ENCODE measurements at places on chromosomes 16 and 17.

DNA sequence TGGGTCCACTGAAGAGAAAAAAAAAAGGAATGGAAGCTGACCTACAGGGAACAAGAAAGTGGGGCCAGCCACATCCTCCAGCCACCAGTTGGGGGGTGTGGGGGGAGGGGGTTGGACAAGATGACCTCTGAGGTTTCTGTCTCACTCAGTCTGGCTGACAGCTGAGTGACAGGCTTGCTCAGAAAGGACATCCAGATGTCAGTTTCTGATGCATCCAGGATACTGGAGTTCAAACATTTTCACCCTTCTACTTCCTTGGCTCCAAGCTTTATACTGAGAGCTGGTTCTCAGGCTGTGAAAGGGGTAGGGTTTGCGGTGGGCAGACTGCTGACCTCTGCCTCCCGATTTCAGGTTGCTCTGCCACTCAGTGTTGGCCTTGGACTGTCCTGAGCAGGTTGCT lies 2178.3 kb downstream of the TP53TG3F start:
- DNase-seq = no peak

DNA sequence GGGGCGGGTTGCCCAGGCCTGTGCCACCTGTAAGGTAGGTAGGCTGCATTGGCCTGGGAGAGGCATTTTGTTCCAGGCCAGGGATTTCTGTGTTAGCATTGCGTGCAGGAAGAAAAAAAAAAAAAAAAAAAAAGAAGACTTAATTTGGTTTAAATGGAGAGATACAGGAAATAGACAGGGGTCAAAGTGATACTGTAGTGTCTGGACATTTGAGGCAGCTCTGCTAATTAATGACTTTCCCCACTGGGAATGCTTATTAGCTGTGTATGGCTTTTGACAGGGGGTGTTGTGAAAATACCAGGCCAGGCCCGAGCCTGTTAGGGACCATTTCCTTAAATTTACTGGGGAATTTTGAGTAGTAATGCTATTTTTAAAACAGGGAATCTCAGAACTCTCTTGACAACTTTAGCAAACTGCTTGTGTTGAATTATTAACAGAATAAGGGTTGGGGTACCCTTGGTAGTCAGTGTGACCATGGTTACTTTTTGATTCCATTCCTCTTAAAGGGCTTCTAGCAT lies 1.0 kb downstream of the MAP2K4 start:
- DNase-seq = no peak

GRCh38 chr17:55555772-55556171 lies 44.5 kb upstream of the SMIM36 start:
- DNase-seq = no peak

DNA sequence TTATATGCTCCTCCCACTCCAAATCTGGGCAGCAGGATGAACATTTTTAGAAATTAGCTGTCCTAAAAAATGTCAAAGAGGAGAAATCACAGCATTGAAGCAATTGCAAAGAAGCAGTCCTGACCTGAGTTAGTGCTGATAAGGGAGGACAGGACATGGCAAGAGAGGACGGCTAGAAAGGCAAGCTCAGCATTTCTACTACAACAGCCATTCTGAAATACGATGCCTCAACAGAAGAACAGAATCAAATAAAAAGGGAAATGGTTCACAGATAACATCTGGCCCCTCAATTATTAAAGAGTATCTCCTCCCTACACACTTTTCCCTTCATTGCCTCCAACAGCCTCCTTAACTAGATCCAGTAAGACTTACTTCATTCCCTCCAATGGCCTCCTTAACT lies 18.3 kb downstream of the VPS53 start:
- no peak for DNase-seq

DNA sequence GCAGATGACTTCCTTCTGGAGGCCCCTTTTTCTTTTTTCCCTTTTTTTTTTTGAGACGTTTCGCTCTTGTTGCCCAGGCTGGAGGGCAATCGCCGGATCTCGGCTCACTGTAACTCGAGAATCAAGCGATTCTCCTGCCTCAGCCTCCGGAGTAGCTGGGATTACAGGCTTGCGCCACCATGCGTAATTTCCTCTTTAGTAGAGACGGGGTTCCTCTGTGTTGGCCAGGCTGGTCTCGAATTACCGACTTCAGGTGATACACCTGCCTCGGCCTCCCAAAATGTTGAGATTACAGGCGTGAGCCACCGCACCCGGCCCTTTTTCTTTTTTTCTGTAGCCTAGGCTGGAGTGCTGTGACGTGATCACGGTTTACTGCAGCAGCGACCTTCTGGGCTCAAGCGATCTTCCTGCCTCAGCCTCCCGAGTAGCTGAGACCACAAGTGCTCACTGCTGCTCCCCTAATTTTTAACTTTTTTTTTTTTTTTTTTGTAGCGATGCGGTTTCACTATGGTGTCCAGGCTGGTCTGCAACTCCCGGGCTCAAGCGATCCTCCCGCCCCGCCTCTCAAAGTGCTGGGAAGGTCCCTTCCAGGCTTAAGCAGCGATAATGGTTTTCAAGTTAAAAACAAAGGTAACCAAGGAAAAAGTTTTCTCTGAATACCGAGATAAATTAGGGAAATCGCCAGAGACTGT lies 956 bp upstream of the IST1 start:
- DNase-seq = peak; percentile 44

- no peak for DNase-seq
Measured at GRCh38 chr17:76134911-76135809, 5.9 kb downstream of the FOXJ1 start.

GRCh38 chr16:88375996-88376834 lies 6.5 kb upstream of the ZNF469 start:
- DNase-seq = no peak

- DNase-seq = no peak
Measured at GRCh38 chr16:63945806-63946205, 1176.1 kb downstream of the CDH11 start.

DNA sequence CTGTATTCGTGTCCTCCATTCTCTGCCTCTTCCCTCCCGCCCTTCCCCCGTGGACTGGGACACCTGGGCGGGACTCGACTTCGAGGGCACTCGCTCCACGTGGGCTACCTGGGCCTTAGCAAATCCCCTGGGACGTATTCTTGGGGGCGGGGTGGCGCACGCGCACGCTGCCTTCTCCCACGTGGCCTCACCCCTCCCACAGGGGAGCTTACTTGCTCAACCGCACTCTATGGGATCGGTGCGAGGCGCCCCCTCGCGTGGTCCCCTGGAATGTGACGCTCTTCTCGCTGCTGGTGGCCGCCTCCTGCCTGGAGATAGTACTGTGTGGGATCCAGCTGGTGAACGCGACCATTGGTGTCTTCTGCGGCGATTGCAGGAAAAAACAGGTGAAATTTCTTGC lies 3.5 kb downstream of the VMO1 start:
- no peak for DNase-seq

GRCh38 chr17:61415374-61416210 lies 15.9 kb downstream of the TBX2 start:
- DNase-seq = no peak

DNA sequence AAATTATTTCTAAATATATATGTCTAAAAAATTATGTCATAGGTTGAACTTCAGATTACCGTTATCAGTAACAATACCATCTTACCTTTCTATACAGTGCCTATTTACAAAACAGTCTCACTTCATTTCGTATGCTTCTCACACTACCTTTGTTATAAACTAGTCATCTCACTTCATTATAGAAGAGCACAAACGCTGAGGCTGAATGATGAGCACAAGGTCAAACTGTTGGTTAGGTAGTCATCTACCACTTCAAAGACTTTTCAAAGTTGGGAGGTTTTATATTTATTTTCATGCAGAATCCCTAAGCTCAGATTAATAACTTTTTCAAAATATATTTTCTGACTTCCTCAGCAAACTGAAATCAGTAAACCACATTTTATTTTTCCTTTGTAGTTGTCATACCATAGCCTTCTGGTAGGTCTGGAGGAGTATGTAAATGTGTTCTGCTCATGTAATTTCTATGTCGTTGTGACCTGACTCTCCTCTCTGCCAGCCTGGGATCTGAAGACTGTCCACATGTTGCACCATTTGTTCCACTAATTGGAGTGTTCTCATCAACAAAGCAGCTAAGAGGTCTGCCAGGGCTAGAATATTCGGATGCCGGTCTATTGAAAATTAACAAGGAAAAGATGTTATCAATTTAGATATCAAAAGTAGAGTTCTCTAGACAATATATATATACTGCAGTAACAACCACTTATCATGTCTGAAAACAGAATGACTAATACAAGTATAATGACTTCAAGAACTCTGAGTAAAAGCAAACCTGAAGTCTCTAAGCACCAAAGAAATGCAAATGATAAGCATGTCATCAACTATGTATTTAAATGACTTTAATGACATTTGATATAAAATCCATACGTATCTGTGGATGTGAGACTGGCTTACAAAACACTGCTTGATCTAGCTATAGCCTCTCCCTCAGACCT lies 73.9 kb downstream of the CEP95 start:
- DNase-seq = no peak

DNA sequence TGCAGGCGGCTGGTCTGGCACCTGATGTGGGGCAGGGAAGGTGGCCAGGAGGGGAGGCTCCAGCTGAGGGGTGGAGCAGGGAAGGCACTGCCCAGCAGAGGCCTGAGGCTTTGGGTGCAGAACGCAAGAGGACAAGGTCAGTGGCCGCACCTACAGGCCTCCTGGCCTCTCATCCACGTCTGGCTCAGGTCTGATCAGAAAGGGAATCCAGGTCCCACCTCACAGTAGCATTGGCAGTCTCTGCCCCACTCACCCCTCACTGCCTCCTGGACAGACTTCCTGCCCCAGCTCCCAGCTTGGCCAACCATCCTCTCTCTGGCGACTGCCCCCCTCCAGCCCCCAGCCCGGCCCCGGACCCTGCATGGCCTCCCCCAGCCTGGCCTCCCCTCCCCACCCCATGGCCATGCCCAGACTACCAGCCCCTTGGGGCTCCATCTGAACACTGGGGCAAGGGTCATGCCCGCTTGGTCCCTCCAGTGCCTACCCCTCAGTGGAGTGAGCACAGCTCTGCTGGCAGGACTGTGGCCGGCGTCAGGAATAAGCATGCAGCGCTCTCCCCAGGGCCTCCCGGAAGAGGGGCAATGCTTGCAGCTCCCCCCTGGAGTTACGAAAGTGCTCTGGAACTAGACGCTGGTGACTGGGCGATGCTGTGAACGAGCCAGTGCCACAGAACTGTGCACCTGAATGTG lies 4.6 kb downstream of the UTS2R start:
- DNase-seq = no peak

DNA sequence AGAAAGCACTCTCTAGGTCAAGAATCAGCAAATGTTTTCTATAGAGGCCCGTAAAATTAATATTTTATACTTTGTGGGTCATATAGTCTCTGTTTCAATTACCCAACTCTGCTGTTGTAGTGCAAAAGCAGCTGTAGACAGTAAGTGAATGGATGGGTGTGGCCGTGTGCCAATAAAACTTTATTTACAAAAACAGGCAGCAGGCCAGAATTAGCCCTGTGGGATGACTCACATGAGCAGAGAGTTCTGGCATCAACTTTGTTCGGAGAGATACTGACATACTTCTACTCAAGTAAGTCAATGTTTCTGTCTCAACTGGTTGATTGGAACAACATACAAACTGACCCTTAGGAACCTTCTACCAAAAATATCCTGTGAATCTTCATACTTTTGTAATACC lies 616.2 kb downstream of the MAF start:
- DNase-seq = no peak

DNA sequence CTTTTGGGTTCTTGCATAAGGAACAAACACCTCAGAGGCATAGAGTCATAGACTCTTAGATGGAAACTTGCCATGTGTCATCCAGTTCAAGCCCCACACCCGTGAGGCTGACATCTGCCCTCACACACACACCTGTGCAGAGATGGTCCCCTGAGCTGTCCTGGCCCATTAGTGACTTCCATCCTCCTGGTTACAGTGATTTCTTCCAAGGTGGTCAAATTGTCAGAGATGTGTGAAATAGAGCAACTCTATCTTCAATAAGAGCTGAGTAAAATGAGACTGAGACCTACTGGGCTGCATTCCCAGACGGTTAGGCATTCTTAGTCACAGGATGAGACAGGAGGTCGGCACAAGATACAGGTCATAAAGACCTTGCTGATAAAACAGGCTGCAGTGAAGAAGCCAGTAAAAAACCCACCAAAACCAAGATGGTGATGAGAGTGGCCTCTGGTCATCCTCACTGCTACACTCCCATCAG lies 342.2 kb upstream of the TNRC6C start:
- DNase-seq = no peak

GRCh38 chr17:73474370-73474988 lies 162.7 kb upstream of the CDC42EP4 start:
- DNase-seq = peak; percentile 7

DNA sequence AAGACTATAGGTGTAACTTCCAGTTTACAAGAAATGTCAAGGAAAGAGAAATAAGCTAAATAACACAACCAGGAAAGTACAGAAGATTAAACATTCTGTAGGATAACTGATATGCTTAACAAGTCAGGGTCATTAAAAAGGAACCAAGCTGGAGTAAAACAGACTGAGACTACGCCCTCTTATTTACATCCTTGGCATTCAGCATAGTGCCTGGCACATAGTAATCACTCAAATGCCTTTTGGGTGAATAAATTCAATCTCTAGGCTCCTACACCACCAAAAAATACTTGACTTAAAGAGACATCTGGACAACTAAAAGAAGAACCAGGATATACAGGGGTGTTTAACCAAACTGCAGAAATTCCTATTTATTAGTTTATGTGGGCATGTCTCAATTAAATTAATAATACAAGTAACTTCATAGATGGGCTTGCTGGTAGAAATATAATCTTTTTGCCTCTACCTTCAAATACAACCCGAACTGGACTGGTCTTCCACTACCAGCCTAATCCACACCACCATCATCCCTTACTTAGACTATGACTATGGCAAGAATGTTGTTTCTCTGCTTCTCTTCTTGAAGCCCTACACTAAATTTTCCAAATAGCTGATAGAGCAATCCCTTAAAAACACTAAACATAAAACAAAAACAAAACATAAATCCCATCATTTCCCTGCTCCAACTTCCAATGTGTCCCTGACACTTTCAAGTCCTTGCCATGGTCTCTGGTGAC lies 47.7 kb upstream of the ULK2 start:
- no peak for DNase-seq

- DNase-seq = no peak
Measured at GRCh38 chr16:64278196-64278595, 843.7 kb downstream of the CDH11 start.

DNA sequence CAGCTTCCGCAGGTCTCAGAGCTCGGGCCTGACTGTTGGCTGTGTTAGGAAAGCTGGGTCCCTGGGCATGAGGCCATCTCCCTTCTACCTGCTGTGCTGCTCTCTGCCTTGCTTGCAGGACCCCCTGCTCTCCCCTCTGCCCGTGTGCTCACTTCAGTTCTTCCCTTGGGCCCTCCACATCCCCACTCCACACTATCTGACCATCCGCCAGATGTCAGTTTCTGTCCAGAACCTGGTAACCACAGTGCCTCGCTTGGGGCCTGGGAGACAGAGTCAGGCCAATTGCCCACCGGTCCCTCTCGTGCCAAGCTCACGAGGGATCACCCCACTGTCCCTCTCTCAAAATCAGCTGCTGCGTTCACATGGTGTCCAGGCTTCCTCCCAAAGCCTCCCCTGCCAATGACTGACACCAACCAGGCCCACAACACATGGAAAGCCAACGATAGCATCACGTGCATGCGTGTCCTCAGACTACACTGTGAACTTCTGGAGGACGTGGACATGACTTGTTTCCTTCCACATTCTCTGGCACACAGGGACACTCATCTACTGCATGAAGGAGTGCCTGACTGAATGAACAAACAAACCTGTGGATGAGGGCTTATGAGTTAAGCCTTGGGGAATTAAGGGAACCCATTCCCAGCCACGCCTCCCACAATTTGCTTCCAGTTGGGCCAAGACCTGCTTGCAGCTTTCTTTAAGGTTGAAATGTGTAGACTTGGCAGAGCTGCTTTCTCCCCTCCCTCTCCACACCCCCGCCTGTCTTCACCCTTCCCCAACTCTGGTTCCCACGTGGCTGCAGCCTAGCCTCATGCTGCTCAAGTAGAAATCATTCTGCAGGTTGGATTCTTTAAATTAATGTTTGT lies 72.5 kb upstream of the ZNF423 start:
- DNase-seq = no peak

All from CD4-positive, alpha-beta T cell treated with Interleukin-6 at 100 ng/mL for 8 hours (primary cell).